Natural killer cell treated with Interleukin-12 subunit alpha and Interleukin-12 subunit beta and Interleukin-15 and Interleukin-18, amount 100 ng/mL, for 72 hours (primary cell): ENCODE measurements at places on chromosomes 12 and 14. TPM values are rescaled to one million over a fixed set of nuclear protein-coding genes. Genes with fewer than 3 reads are reported as not detected.

DNA sequence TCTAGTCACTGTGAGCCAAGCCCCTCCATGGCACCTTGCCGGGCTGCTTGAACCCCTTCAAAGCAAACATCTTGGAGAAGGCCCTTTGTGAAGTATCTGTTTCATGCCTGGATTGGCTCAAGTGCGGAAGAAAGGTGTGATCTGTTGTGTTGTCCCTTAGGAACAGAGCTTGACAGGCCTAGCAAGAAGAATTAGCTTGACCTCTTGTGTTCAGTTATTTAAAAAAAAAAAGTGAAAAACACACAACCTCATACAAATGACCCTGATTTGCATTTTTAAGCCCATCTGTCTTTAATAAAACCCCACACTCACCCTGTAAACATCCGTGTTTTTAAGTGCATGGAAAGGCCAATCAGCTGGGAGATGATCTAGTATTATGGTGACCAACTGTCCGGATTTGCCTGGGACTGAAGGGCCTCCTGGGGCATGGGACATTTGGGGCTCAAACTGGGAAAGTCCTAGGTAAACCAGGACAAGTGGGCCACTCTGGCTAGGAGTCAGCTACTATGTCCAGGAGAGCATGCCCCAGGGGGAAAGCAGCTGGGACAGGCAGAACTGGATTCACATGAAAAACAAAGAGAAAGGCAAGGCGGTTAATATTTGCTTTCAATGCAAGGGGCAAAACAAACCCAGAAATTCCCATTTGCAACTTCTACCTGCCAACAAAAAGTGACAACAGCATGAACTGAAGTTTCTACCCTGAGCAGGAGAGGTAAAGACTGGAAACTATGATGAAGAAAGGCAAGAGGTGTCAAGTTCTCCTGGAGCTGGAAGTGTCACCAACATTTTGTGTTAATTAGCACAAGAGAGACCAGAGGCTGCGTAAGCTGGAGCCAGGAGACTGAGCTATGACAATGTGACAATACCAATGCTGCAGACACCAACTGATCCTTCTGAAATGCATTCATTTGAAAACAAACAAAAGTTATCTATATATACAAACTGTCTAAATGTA is 78.6 kb downstream of the CLMN start:
- no peaks in the 10 kb centered on the region for H3K36me3 ChIP-seq
- H3K27me3 ChIP-seq: peaks cover 35% of the 10 kb centered on the region
- H3K4me3 ChIP-seq: no peak overlapping the region

DNA sequence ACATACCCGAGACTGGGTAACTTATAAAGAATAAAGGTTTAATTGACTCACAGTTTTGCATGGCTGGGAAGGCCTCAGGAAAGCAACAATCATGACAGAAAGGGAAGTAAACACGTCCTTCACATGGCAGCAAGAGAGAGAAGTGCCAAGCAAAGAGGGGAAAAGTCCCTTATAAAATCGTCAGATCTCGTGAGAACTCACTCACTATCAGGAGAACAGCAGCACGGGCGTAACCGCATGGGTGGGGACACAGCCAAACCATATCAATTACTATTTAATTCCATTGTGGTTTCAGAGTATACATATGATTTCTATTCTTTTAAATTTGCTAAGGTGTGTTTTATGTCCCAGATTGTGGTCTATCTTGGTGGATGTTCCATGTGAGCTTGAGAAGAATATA is 117.9 kb downstream of the SCAF11 start:
- no peak overlapping the region for H3K4me3 ChIP-seq
- no peak for DNase-seq
- H3K27me3 ChIP-seq: no peaks in the 10 kb centered on the region
- peak overlapping the region; percentile 20 for H3K27ac ChIP-seq
- H3K4me1 ChIP-seq: peaks cover 26% of the 10 kb centered on the region
- H3K36me3 ChIP-seq: peaks cover 32% of the 10 kb centered on the region

GRCh38 chr14:74349757-74350156 is 1.5 kb downstream of the VRTN start:
- no peak overlapping the region for H3K27ac ChIP-seq
- H3K4me1 ChIP-seq: no peaks in the 10 kb centered on the region
- no peak overlapping the region for H3K4me3 ChIP-seq
- DNase-seq: no peak

GRCh38 chr12:92224685-92225331 is 79.2 kb upstream of the BTG1 start:
- no peak overlapping the region for H3K4me3 ChIP-seq
- no peaks in the 10 kb centered on the region for H3K36me3 ChIP-seq
- H3K27me3 ChIP-seq: no peaks in the 10 kb centered on the region
- DNase-seq: no peak

DNA sequence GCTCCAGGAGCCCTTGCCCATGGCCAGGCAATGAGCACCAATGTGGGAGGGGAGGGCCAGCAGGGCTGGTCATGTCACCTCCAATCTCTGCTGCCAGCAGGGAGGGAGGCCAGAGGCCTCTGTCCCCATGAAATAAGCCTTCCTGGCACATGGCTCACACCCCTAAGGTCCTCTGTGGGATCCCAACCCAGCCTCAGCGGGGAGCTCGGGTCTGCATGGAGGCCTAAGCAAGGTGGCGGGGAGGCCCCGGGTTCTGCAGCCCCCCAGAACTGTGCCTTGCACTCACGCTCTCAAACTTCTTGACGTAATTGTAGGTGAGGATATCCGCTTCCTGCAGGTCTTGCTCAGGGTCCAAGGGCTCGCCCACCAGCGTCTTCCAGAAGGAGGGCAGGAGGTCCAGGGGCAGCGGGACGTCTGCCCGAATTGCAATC is 41.7 kb downstream of the TRAFD1 start:
- no peak overlapping the region for H3K4me3 ChIP-seq
- H3K27ac ChIP-seq: no peak overlapping the region
- H3K27me3 ChIP-seq: no peaks in the 10 kb centered on the region
- DNase-seq: no peak

DNA sequence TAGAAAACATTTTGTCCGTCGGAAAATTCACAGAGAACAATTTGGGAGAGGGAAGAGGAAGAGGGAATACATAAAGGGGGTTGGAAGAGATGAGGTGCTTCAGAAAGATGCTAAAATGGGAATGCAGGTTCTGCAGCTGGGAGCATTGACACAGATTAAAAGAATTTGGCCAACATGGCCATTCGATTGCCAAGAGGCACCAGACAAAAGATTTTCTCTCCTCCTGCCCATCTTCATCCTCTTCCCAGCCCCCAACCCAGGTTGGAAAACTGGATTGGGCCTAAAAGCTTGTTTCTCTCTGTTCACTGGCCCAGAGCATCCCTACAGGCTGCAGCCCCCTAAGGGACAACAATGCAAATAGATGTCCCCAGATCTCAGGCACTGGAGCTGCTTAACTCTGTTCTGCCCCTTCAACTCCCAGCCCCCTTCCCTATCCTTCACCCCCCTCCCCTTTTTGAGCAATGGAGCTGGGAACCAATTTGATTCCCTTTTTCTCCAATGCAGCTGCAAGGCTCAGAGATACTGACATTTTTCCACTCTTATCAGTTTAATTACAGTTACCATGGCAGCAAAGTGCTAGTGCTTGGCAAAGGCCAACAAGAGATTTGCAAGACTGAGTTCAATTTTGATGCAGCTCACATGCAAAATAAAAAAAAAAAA is 1.9 kb downstream of the LMO3 start:
- H3K27me3 ChIP-seq: peaks cover 28% of the 10 kb centered on the region
- H3K4me3 ChIP-seq: no peak overlapping the region
- H3K4me1 ChIP-seq: no peaks in the 10 kb centered on the region
- no peak overlapping the region for H3K27ac ChIP-seq
- H3K36me3 ChIP-seq: peaks cover 11% of the 10 kb centered on the region

DNA sequence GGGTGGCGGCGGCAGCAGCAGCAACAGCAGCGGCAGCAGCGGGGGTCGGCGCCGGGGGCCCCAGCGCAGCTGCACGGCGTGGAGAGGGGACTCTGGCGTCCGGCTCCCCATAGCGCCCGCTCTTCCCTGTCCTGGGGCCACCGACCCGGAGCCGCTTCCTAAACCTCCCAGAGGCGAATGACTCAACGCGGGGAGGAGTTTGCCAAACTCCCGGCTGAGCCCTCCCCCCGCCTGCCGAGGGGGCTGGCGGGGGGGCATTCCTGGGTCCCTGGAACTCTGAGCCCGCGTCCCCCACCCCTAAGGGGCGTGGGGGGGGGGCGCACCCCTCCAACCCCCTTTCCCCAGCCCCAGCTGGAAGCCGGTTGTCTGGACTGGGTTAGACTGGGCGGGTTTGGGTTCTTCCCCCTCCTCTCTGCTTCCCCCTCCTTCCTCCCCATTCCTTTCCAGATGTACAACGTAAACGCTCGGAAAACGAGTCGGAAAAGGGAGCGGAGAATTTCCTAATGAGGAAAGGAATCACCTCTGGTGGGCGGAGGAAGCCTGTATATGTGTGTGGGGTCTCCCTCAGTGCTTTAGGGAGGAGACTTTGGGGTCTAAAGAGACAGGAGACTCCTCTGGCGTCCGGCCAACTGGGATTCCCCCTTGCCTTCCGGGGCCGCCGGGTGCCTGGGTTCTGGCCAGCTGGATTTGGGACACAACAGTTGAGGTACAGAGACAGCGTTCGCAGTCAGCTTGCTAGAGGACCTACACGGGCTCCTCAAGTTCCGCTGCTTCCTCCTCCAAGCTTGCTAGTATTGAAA is at the start of gene ITGA5:
ITGA5 (minus strand) TSS at position 179 of the 800 bp plus-strand sequence; CDS start at position 111, 68 bp downstream.
- no peak for DNase-seq
- H3K4me3 ChIP-seq: peak within 1 kb of the TSS; percentile 93
- no peaks in the 10 kb centered on the region for H3K27me3 ChIP-seq
- H3K36me3 ChIP-seq: no peaks in the 10 kb centered on the region
- peak within 1 kb of the TSS; percentile 85 for H3K27ac ChIP-seq
- peaks cover 39% of the 10 kb centered on the region for H3K4me1 ChIP-seq

The FITM1 gene
- total RNA-seq: 0.67 TPM

The FUT8 gene
- 139 TPM for total RNA-seq

The HOXC10 gene
- not detected for total RNA-seq

The KRT6C gene
- not detected for total RNA-seq

The LALBA gene
- not detected for total RNA-seq

The TMEM121 gene
- 1.8 TPM for total RNA-seq

The HECTD1 gene
- 99.1 TPM for total RNA-seq
